ENCODE measurements at places on chromosomes 5 and 9.

GRCh38 chr5:91293131-91293530 lies 90.0 kb downstream of the ARRDC3 start:
- DNase-seq: peak; percentile 32

GRCh38 chr5:130528474-130528873 lies 624.2 kb downstream of the CHSY3 start:
- DNase-seq: no peak

DNA sequence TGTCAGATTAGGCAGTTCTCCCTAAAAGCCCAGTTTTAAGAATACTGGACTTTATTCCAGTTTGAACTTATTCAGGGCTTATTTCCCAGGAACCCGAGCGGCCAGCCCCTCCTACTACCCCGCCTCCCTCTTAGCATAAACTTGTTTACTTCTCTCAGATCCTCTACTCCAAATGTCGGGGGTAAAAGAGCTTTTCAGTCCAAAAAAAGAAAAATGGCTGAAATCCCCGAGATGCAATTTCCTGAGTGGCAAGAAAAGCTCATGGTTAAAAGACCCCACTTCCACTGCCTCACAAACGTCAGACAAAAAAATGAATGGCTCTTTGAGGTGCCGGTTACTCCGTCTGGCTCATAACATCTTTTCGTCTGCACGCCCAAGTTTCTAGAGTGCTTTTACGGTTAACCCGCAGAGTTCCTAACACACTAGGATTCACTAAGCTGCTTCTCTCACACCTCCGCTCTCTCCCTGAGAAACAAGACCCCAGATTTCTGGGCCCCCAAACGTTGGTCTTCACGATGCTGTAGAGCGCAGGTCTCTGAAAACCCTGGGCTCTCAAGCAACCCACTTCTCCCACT lies 402 bp downstream of the BRD8 start:
- peak; percentile 43 for DNase-seq

DNA sequence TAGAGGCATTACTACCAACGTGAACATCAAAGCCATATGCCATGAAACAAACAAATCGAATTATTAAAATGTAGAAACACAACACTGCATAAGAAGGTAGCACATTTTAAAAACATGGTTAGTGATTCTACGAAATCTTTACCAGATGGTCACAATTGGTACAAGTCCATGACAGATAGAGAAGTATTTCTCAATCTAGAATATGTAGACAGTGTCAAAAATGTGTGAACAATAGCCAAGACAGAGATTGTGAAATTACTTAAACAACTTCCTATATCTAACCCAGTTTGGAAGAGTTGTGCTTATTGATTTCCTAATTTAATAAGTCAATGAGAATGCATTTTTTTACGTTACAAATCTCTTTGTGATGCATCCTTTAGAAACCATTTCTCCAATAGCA lies 1121.6 kb downstream of the MAT2B start:
- DNase-seq: no peak

DNA sequence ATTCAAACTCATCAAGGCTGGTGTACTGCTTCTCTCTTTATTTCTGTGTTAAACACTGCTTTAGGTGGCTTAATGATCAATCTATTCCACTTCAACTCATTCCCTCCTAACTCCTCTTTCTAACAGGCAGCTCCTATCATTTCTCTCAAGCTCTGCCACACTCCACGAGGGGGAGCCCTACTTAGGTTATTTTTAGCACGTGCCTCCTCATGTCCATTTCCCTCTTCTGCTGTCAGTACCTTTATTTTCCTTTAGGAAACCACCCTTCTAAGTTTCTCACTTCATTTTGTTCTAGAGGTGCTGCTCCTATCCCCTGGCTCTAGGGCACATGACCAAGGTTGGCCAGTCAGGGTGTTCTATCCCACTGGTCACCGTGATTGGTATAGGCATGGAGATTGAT lies 6.7 kb upstream of the BRINP1 start:
- no peak for DNase-seq

- DNase-seq: no peak
Observed at GRCh38 chr9:79988126-79988525, 416.4 kb downstream of the TLE4 start.

- no peak for DNase-seq
Observed at GRCh38 chr9:1414711-1415131, 364.6 kb downstream of the DMRT2 start.

GRCh38 chr5:101532430-101532829 lies 629.3 kb upstream of the ST8SIA4 start:
- DNase-seq: no peak

GRCh38 chr9:137383784-137384756 lies 38.9 kb downstream of the EXD3 start:
- no peak for DNase-seq
